ENCODE measurements at places on chromosomes 3 and 15. TPM values are rescaled to one million over a fixed set of nuclear protein-coding genes. Genes with fewer than 3 reads are reported as not detected.

DNA sequence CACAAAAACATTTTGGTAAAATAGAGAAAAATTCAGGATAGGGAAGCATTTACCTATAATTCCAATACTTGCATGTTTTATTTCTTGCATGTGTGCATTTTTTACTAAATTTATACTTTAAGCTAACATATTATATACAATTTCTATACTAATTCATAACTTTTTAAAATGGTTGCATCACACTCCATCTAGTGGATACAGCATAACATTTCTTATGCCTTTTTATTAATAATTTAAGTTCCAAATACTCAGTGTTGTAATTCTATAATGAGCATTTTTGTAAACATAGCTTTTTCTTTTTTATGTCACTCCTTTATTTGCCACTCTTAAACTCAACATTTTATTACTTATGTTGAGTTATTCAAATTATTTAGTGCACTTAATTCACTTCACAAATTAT, 477.7 kb downstream of the ZBBX start:
- DNase-seq, result no peak

Gene LRRC31
- not detected for total RNA-seq

Gene ANKRD63
- not detected for total RNA-seq

Gene USP3
- 76.0 TPM for total RNA-seq

Gene DNASE1L3
- total RNA-seq, result 0.61 TPM

Gene CCDC13
- 5.7 TPM for total RNA-seq

Gene NBEAL2
- total RNA-seq, result 9.4 TPM

GRCh38 chr15:67836477-67836876, 3.4 kb downstream of the RNU6-1 start:
- peak; percentile 66 for DNase-seq

DNA sequence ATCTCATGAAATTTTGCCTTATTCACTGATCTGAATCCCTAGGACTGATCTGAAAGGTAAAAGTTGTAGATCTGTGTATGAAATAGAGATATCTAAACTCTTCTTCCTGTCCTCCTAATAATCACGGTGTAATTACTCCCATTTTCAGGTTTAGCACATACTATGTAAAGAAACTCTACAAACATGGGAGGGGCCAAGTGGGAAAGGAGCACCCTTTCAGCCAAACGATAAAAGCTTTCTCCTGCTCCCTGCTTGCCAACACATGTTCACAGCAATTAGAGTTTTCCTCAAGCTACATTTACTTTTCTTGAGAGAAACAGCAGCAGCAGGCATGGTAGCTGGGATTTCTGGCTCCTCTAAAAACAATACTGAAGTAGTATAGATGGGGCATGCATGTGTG, 71.6 kb downstream of the CHAC1 start:
- no peak for DNase-seq

DNA sequence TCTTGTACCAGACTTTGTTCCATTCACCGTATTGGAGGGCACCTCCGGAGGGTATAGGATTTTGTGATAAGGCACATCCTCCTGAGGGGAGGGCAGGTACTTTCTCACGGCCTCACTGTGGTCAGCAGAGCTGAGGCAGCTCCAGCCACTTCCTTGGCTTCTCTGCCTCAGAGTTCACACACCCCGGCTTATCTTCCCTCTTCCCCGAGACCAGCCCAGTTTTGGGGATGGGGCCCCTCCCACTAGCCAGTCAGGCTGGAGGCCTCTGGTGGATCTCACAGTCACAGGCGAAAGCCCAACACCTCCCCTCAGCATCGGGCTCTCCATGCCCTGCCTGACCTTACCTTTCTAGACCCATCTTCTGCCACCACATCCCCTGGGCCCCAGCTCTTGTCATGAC, 316.2 kb upstream of the CTDSPL start:
- DNase-seq, result peak; percentile 52

- no peak for DNase-seq
Observed at GRCh38 chr15:56411122-56411749, 46.0 kb downstream of the TEX9 start.

- DNase-seq, result no peak
Observed at GRCh38 chr3:150411976-150412375, 3.9 kb downstream of the TSC22D2 start.

Gene GOLGA8J
- total RNA-seq, result not detected

DNA sequence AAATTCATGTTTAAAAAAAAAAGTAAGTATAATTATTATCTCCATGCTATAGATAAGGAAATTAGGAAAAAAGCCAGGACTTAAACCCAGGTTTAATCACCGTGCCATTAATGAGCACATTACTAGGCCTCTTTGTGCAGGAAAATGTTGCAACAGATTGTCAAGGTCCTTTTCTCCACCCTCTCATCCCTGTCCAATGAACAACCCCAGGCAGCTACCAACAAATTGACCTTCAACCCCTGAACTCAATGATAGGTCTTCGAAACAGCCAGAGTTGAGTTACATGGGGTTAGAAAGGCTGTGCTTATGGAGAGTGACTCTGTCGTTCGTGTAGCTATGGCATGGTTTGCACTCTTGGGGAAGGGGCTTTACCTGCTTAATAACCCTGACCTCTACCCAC, 84.2 kb upstream of the CTNNB1 start:
- no peak for DNase-seq

Gene LMAN1L
- not detected for total RNA-seq

- no peak for DNase-seq
Observed at GRCh38 chr15:62416526-62416925, 251.4 kb upstream of the C2CD4B start.

GRCh38 chr15:86743283-86743903, 663.7 kb downstream of the AGBL1 start:
- DNase-seq, result no peak

GRCh38 chr3:106560451-106560966, 691.7 kb upstream of the CBLB start:
- no peak for DNase-seq

DNA sequence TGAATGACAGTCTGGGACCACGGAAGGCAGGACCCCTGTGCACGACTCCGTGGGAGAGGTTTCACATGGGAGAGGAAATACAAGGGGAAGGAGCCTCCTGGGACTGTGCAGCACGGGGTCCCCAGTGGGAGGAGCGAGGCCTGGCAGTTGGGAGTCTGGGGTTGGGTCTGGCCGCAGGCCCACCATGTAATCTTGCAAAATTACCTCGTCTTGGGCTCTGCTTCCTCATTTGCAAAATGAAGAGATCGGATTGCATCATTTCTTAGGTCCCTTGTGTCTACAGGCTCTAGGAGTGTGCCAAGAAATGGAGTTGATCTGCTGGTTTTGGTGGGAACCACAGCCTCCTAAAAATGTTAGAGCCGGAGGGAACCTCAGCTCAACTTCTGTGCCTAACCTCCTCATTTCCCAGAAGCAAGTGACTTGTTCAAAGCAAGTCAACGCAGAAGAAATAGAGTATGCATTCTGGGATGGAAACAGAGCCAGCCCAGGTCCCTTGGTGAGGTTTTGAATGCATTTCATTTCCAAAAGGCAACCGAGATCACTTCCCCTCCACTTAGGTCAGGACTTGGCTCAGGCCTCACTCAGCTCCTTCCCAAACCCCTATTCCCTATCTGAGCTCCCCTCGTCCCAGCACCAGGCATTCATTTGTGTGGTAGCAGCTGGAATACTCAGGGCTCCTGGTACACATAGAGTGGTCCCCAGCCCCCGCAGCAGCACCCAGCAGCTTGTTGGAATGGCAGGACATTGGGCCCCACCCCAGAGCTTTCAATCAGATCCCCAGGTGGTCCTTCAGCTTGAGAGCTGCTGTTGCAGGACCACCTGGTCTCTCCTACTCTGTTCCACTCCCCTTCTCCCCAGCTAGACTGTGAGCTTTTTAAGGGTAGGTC, 267.7 kb downstream of the XXYLT1 start:
- no peak for DNase-seq

DNA sequence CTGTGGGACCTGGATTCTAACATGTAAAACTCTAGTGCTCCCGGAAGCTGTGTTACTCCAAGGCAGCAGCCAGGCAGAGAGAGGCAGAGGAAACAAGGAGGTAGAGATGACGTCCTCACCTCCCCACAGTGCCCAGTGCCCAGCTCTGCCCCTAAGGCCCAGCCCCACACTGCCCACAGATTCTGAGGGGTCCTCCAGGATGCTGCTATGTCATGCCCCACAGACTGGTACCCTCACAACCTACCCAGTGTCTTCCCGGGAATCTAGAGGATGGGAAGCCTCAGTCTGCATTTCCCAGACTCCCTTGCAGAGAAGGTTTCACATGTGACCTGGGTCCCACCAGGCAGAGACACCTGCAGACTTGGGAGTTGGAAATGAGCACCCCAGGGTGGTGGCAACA, 75.9 kb upstream of the PCSK6 start:
- DNase-seq, result no peak

Gene NT5DC2
- 50.3 TPM for total RNA-seq

Gene TRANK1
- total RNA-seq, result 16.5 TPM

Gene TMEM212
- total RNA-seq, result not detected

Gene HIGD2B
- total RNA-seq, result not detected

DNA sequence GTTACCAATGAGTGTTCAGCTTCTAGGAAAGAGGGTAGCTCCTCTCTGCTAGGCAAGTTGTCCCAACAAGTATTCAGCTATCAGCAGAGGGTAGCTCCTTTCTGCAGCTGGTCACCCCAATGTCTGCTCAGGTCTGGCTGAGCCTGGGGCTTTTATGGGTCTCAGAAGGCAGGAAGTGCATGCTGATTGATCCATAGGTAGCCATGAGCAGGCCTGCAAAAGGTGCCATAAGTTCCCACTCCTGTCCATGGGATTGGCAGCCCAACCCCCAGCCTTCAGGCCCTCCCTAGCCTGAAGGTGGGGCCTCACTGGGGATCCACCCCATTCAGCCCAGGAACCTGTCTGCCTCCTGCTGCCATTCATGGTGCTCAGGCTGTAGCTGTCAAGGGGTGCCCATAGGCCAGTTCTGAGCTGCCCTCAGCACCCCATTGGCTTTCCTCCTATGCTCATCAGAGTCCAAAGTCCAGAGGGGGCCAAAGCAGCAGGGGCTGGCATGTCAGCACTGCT, 34.6 kb upstream of the DNAJC13 start:
- no peak for DNase-seq

Gene LTK
- total RNA-seq, result 0.46 TPM

DNA sequence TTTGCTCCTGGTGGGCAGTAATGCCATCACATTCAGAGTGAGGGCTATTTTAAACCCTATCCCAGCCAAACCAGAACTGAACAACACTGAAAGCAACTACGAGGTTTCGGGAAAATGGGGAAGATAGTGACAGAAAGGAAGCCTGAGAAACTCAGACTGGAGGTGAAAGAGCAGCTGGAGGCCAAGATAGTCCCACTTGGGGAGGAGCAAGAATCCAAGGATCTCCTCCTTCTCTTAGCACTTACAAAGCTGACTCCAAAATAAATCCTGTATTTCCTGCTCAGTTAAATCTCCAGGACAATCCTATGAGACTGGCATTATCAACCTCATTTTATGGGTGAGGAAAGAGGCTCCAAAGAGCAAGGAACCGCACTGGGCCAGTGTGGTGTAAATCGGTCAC, 14.1 kb upstream of the SETMAR start:
- DNase-seq, result no peak

DNA sequence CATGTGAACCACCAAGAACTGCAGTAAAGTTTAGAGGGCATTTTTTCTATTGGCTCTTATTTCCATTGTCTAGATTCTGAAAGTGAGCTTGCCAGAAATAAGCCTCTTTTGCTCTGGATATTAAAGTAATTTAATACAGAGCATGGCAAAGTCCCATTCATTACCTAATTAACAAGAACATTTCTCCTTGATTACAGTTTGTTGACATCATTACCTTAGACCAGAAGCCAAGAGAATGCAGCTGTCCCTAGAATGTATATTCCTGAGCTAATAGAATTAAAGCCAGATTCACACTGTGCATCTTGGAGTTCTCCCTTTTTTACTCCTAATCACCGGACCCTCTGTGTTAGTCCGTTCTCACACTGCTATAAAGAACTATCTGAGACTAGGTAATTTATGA, 46.4 kb upstream of the TM4SF4 start:
- DNase-seq, result no peak

DNA sequence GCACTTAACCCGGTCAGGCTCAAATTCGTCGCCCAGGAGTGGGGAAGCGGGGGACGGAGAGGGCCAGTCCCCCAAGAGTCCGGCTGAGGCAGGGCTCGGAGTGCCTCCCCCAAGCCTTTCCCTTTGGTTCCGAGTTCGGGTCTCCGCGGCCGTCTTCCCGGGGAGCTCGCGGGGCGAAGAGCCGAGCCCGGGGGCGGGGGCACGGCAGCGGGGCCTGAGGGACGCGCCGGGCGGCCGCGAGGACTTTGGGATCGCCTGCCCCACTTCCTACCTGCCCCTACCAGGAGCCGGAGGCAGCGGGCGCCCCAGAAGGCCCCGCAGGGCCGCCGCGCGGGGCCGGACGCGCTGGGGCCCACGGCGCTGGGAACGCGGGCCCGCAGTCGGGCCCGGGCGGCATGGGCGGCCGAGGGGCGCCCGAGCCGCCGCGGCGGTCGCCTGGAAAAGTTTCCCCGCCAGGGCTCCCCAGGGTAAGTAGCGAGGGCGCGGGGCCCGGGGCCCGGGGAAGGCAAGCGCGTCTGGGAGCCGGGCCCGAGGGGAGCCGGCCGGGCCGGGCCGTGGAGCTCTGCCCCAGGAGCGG, 2.8 kb downstream of the FURIN start:
- DNase-seq, result peak; percentile 67

- DNase-seq, result no peak
Observed at GRCh38 chr3:187251599-187251998, 39.9 kb downstream of the MASP1 start.

GRCh38 chr15:26686547-26687187, 86.2 kb downstream of the GABRB3 start:
- no peak for DNase-seq

DNA sequence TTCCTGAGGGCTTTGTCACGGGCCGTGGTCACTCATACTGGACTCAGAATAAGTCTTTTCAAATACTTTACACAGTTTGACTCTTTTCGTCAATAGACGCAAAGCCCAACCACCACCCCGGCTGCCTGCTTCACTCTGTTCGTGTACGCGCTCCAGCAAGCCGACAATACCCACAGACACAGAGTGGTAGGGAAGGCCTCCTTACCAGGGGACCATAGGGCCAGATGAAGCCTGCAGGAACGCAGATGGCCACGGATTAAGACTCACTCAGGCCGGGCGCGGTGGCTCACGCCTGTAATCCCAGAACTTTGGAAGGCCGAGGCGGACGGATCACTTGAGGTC, 29.7 kb downstream of the EFCAB12 start:
- no peak for DNase-seq

DNA sequence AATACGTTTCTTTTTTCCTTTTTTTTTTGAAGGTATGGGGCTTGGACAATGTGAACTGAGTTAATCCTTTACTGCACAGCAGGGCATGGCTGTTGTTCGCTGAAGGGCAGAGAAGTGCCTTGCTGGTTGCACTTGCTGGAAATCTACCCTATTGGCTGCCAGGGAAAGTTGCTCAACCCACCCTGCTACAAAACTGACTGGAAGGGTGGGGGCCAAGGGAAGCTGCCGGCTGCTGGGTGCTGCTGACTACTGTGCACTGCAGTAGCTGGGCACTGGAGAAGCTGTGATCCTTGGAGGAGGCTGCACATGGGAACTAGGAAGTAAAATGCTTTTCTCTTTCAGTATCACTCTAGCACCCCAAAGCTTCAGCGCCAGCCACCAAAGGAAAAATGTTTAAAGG, 70.5 kb downstream of the ETV5 start:
- no peak for DNase-seq

Gene CACNA2D2
- total RNA-seq, result 1.1 TPM

Gene MON1A
- total RNA-seq, result 8.3 TPM

Gene CCR5
- total RNA-seq, result 0.36 TPM
